ENCODE measurements at places on chromosomes 3 and 15. TPM values are rescaled to one million over a fixed set of nuclear protein-coding genes. Genes with fewer than 3 reads are reported as not detected.

The TERC gene
- 126 TPM for total RNA-seq

The ARPIN gene
- 19.5 TPM for total RNA-seq

The GRM7 gene
- total RNA-seq, result 0.68 TPM

The ERICH6 gene
- total RNA-seq, result not detected

The C2CD4A gene
- total RNA-seq, result not detected

The TMEM158 gene
- 2.2 TPM for total RNA-seq

All from thoracic aorta (tissue), 2 donors.